ENCODE measurements at places on chromosomes 12 and 14. TPM values are rescaled to one million over a fixed set of nuclear protein-coding genes. Genes with fewer than 3 reads are reported as not detected.

- H3K4me3 ChIP-seq: no peak within 1 kb of the TSS
- no peaks in the 10 kb centered on the region for H3K36me3 ChIP-seq
These were observed at the start of gene CLEC6A for GRCh38 chr12:8455727-8456360. Gene CLEC6A (plus strand): TSS chr12:8455962. CDS start chr12:8456112, 150 bp downstream.

DNA sequence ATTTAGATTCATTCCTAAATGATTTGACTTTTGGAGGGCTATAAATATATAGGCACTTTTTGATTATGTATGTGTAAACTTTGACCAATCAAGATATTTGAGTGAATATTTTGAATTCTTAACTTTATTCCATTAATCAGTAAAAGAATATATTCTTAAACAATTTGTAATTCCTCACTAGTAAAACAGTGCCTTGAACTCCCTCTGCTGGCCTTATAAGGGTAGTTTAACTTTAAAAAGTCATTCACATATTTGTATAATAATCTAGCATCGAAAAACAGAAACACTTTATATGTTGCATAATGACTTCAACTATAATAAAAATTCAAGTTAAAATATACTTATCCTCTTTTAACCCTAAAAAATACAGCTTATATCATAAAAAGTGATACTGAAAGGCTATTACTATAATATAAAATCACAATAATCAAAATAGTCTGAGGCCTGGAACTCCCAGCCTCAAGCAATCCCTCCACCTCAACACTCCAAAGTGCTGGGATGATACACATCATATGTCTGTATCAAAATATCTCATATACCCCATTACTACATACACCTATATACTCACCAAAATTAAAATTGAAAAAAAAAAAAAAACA lies 31.2 kb downstream of the CCDC59 start:
- DNase-seq: no peak
- H3K27me3 ChIP-seq: no peaks in the 10 kb centered on the region
- no peaks in the 10 kb centered on the region for H3K4me1 ChIP-seq
- H3K36me3 ChIP-seq: no peaks in the 10 kb centered on the region
- H3K27ac ChIP-seq: no peak overlapping the region
- H3K4me3 ChIP-seq: no peak overlapping the region

GRCh38 chr12:113850309-113851056 lies 115.6 kb downstream of the RBM19 start:
- H3K27me3 ChIP-seq: no peaks in the 10 kb centered on the region
- no peaks in the 10 kb centered on the region for H3K4me1 ChIP-seq
- no peak for DNase-seq
- peaks cover 6% of the 10 kb centered on the region for H3K36me3 ChIP-seq
- H3K4me3 ChIP-seq: no peak overlapping the region

HHIPL1 gene
- total RNA-seq: 1.6 TPM

Measured in upper lobe of right lung (tissue), 1 donor.